Ecto neural progenitor cell (in vitro differentiated cells): ENCODE measurements at places on chromosomes 5 and 9.

DNA sequence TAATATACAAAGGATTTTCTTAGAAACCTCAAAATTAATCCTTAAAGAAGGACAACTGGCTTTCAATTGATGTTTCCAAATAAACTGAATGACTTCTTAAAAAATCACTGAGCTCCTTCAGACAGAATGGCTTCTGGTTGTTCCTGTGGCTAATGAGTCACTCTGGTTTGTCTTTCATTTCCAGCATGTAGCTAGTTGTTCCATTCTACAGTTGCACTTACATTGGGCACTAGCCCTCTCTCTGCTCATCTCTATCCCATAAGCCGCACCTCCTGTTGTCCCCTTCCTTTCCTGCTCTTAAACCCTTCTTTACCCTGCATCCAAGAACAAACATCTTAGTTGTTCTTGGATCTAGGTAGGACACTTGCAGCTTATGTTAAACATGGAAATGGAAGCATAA lies 235.3 kb upstream of the HAPLN1 start:
- no peak for DNase-seq

GRCh38 chr9:136373300-136374182 lies at the start of gene CARD9:
Gene CARD9, minus strand, starts transcription at chr9:136373669. Its CDS starts 1,591 bp downstream, at chr9:136372078.
- DNase-seq = no peak

DNA sequence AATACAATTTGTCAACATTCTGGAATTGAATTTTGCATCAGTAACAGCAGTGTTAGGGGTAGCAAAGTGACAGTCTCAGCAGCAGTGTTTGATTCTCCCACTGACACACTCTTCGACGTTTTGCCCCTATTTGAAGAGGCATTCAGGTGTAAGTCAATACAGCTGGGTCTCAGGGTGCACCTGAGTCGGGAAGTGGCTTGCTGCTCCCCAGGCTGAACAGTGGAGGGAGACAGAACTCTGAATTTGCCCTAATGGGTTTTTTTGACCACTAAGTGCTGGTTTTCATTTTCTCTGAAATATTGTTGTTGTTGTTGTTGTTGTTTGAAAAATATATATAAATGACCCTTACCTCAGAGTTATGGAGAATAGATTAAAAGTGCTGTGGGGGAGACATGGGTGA lies 223.2 kb downstream of the TLR4 start:
- no peak for DNase-seq

DNA sequence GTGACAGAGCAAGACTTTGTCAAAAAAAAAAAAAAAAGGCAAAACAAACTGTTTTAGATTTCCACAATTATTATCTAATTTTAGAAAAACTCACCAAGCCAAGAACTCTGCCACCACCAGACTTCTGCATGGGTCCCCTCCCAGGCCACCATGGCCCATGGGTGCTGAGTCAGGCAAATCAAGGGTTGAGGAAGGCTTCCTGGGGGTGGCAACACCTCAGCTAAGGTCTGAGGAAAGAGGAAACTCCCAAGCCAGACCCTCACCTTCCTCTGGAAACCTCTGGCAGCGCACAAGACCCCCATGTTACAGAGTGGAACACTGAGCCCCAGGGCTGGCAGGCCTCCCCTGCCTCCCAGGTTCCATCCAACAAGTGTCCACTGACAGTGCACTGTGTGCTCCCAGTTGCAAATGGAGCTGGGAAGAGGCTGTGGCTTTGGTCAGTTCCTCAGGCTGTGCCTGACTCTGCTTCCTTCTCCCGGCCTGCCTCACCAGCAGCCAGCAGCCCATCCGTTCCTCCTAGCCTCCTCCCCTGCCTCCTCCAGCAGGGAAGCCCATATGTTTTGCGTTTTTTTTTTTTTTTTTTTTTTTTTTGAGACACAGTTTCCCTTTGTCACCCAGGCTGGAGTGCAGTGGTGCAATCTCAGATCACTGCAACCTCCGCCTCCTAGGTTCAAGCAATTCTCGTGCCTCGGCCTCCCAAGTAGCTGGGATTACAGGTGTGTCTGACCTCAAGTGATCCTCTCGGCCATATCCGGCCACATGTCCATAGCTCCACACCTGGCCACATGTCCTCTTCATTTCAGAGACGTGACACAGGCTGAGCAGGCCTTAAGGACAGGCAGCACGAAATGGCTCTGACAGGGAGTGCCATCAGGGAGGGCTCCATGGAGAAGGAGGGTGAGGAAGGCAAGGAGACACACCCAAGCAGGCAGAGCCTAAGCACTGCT lies 3.5 kb upstream of the SUSD3 start:
- no peak for DNase-seq

GRCh38 chr9:118457171-118458000 lies 753.2 kb downstream of the TLR4 start:
- DNase-seq = no peak

- no peak for DNase-seq
Observed at GRCh38 chr5:38330207-38330606, 71.8 kb downstream of the EGFLAM start.

- DNase-seq = no peak
Observed at GRCh38 chr5:134088291-134088690, 26.2 kb upstream of the TCF7 start.

- no peak for DNase-seq
Observed at GRCh38 chr9:124829334-124829669, 24.0 kb upstream of the WDR38 start.

GRCh38 chr5:39654715-39655114 lies 229.9 kb upstream of the DAB2 start:
- no peak for DNase-seq

- no peak for DNase-seq
Observed at GRCh38 chr5:72847439-72847838, 31.0 kb downstream of the TNPO1 start.

DNA sequence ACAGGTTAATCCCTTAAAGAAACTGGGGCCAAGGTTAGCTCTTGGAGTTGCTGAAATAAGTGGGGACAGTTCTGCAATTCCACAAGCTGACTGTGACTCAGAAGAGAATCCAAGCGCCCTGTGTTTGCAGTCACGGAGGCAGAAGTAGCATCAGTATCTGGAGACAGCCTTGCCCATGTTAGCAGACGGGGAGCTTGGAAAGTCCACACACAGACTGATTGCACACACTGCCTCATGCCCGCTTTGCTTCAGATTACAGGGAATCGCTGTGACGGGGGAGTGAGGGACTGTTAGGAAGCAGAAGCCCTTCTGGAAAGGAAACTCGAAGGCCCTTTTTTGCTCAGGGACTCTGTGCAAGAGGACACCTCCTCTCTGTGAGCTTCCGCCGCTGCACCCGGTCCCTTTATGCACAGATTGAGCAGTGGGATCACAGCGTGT lies 30.9 kb upstream of the PPP1R26 start:
- DNase-seq = peak; percentile 37

DNA sequence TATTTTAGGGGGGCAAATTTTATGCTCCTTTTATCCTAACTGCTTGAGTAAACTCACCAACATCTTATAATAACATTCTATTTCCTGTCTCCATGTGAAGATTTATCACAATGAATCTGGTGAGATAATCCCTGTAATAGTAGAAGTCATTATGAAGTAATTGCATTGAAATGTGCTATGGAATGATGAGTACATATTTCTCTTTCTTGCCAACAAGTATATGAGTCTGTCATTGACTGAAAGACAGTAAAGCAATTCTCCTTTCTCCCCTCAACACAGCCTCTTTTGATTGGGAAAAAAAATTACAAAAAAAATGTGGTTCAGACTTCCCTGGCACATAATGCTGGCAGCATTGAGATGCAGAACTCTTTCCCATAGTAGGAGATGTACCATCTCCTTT lies 459.2 kb upstream of the RGMB start:
- no peak for DNase-seq

- DNase-seq = no peak
Observed at GRCh38 chr5:149044453-149045088, 18.3 kb downstream of the SH3TC2 start.

DNA sequence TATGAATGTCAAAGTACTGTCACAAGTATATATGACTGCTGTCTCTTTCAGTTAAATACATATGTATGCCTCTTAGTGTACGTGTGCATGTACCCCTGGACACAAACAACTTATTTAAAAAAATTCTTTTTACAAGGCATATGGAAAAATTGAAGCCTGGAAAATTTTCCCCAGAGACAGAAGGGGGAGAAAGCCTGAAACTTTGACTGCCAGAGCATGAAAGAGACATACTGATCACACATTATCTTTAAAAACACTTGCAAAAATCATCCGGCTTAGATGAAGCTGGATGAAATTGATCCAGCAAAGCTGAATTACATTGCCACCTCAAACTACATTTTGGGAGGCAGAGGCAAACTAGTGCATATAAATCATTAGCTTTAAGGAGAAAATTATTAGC lies 88.0 kb upstream of the NFIB start:
- DNase-seq = no peak

DNA sequence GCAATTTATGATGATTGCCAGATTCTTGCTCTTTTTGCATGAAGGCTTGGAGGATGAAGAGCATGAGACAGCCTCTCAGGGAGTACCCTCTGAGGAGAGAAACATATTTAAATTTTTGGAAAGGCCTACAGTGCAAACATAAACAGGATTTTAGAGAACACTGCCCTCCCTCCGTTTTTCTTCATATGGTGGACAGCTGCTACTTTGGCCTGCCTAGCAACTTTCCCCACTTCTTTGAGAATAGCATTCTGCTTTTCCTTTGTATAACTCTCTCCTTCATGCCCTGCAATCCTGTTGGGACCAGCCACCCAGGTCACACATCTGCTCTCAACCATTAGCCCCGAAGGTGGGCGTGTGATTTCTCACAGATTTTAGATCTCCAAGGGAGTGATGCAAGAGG lies 20.5 kb upstream of the TXN start:
- DNase-seq = no peak

DNA sequence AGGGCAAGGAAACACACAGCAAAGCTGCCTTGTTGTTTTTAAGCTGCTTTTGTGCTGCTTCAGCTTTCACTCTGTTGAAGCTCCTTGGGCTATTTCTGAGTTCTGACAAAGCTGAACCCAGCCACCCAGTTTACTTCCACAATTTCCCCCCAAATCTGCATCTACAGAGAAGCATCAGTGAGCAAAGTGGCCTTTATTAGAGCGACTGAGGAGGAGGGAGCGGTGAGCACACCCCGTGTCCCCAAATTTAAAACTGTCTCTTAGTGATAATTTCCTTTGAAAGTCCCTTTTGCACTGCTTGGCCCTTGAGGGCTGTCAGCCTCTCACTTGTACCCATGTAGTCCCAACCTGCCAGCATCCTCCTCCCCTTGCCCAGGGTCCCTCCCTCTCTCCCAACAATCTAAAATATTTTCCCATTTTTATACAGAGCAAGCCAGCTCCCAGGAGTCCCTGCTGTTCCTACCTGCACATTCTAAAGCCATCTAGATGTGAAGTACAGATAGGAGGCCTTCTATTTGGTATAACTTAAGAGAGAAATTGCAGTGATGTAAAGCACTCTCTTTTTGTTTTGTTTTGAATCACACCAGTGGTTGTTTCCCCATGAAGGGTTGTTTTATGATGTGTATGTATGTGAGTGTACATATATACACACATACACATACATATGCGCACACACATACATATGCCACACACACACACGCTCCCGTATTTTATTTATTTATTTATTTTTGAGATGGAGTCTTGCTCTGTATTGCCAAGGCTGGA lies 313.5 kb downstream of the TLE4 start:
- no peak for DNase-seq

DNA sequence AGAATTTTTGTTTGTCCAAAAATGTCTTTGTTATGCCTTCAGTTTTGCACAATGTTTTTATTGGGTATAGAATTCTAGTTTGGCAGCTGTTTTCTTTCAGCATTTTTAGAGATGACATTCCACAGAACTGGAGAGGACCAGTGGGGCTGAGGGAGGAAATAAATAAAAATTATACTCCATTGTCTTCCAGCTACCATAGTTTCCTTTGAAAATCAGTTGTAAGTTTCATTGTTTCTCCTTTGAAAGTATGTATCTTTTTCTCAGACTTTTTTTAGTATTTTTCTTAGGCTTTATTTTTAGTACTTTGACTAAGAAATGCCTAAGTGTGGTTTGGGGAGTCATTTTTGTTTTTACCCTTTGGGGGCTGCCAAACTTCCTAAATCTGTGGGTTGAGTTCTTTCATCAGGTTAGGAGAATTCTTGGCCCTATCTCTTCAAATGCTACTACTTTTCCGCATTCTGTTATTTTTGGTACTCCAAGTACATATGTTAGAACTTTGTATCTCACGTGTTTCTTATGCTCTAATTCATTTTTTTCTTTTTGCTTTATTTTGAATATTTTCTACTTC lies 15.2 kb upstream of the FBLL1 start:
- DNase-seq = no peak

DNA sequence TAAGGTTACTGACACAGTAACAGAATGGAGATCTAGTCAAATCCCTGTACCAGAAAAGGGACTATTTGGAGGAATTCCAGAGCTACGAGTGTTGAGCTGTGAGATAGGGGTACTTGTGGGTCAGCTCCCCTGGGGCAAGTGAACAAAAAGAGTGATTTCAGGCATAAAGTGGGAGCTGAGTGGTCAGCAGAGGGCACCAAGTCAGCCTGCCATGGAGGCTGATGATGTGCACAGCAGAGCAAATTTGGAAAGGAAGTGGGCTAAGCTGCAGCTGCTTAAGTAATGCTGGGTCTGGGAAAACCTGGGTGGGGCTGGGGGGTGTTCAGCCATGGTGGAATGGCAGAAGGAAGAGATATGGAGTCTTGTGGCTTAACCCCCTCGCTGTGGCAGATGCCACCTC lies 327.9 kb downstream of the NTRK2 start:
- DNase-seq = no peak

DNA sequence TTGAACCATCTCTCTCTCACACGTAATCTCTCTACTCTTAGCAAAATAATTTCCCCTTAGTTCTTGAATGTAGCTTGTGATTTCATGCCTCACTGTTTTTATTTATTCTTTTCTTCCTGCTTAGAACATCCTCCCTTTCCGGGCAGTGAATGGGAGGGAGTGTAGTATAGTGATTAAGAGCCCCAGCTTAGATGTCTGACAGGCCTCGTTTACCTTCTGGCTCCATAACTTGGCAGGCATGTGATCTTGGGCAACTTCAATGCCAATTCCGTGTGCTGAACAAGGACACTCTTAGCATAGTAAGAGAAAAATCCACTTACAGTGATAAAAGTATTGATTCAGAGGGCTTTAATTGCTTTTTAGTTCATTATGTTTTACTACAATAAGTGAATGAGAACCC lies 96.3 kb upstream of the TNPO1 start:
- no peak for DNase-seq

GRCh38 chr9:83432877-83433550 lies 105.2 kb downstream of the FRMD3 start:
- no peak for DNase-seq

DNA sequence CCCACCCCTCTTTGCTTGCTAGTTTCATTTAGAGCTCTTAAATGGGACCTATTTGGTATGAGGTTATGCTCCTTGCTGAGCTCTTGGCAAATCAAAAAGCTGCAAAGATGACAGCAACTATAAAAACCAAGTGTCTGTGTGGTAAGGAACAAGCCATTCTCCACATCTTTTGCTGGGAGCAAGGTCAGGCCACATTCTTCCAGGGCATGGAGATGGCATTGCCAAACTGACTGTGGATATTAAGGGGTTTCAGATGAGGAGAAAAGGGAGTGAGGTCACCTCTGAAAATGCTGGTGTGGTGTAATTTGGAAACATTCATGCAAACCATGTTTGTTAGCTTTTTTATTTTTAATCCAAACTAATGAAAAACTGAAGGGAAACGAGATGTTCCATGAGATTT lies 218.8 kb upstream of the IL12B start:
- no peak for DNase-seq

GRCh38 chr9:129995409-129996160 lies 47.4 kb downstream of the FNBP1 start:
- DNase-seq = no peak

- peak; percentile 91 for DNase-seq
Observed at GRCh38 chr9:101028346-101029314, at the start of gene PLPPR1. Gene PLPPR1, plus strand, starts transcription at chr9:101028727.
